Stimulated activated CD4-positive, alpha-beta T cell treated with anti-CD3 and anti-CD28 coated beads, Interleukin-1b, Interleukin-23, amount 100 ng/mL, for 24 hours (primary cell): ENCODE measurements at places on chromosomes 1 and 21.

- DNase-seq = no peak
These were observed 137.5 kb downstream of the RYR2 start for GRCh38 chr1:237179503-237179902.

- no peak for DNase-seq
These were observed 10.9 kb downstream of the MORC3 start for GRCh38 chr21:36330904-36331303.

DNA sequence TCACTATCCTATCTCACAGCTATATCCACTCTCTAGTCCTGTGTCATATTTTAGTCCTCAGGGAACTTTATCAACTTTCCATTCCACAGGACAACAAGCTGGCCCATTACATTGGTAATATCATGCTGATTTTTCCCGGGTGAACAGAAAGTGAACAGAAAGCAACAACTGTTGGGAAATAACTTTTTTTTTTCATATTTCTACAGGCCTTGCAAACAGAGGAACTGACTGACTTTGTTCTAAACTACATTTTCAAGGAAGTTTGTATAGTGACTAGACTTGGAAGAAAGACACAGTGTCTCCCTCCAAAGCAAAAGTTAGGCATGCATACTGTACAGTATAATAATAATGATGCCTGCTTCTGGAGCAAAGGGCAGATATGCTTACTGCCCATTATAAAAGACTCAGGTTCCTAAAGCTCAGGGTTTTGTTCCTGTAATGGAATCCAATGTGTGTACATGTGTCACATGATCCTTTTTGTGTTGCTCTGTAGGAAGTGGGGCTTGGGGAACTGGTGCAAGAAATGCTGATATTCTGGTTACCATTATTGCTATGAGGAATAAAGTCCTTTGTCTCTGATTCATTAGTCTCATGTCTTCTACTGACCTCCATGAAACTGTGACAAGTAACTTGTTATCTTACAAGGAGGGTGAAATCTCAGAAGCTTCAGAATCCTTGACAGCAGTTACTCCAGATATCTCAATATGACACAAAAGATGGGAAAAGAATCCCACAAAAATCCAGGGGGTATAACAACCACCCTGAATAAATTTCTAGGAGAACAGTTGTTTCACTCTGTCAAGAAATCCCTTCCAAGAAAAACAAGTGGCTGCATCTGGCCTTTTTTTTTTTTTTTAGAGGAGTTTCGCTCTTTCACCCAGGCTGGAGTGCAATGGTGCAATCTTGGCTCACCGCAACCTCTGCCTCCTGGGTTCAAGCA lies 17.7 kb upstream of the NTPCR start:
- no peak for DNase-seq

DNA sequence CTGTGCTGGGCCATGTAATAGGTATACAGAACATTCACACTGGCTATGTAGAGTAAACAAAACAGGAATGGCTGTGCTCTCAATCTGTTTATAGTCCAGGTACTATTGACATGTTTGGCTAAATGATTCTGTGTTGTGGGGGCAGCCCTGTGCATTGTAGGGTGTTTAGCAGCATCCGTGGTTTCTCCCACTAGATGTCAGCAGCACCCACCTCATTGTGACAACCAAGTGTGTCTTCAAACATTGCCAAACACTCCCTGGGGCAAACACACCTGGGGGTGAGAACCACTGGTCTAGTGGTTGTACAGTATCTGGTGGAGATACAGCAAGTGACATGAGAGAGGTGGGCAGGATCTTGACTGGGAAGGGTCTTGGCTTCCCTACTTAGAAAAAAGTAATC lies 80.4 kb upstream of the SPATA6 start:
- no peak for DNase-seq

DNA sequence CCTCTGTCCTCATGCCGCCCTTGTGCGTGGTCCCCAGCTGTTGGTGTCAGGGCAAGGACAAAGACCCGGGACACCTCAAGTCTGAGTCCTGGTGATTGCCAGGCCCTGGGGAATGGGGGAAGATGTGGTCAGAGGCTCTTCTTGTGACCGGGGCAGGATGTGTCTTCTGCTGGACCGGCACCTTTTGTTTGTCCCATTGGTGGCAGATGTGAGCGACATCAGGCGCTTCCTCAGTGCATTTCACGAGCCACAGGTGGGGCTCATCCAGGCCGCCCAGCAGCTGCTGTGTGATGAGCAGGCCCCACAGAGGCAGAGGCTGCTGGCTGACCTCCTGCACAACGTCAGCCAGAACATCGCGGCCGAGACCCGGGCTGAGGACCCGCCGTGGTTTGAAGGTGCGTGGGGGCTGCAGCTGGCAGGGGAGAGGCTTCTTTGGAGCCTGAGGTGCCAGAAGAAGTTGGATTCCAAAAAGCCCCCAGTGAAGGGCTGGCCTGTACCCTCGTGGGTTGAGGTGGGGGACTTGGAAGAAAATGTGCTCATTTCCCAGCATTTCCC lies 8.4 kb downstream of the DFFB start:
- DNase-seq = no peak

DNA sequence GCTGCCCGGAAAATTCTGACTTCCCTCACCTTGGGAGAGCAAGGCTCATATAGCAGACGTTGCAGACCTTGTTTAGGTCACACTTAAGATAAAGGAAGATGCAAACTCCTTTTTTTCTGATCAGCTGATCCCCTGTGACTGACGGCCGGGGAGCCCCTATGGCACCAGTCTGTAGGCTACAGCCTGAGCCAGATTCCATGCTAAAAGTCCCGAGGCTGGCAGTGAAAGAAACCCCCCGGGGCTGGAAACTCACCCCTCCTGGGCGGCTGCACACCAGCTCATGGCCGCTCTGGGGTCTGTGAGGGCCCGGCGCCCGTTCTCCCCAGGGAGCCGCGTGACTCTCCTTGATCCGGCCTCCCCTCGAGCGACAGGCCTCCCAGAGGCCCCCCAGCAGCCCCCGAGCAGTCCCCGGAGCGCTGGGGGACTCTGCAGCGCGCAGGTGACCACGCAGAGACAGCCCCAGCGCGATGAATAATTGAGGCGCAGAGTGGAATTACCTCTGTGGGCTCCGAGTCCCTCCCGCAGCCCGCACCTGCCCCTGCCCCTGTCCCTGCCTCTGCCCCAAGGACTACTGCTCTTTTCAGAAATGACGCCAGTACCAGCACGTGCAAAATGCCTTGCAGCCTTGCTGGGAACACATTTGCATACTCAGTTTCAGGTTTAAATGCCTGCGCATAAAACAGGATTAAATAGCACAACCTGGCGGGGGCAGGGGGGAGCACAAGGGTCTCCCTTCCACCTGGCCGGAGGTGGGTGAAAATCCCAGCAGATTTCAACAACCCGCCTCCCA lies 62.6 kb upstream of the CLDN14 start:
- DNase-seq = no peak

DNA sequence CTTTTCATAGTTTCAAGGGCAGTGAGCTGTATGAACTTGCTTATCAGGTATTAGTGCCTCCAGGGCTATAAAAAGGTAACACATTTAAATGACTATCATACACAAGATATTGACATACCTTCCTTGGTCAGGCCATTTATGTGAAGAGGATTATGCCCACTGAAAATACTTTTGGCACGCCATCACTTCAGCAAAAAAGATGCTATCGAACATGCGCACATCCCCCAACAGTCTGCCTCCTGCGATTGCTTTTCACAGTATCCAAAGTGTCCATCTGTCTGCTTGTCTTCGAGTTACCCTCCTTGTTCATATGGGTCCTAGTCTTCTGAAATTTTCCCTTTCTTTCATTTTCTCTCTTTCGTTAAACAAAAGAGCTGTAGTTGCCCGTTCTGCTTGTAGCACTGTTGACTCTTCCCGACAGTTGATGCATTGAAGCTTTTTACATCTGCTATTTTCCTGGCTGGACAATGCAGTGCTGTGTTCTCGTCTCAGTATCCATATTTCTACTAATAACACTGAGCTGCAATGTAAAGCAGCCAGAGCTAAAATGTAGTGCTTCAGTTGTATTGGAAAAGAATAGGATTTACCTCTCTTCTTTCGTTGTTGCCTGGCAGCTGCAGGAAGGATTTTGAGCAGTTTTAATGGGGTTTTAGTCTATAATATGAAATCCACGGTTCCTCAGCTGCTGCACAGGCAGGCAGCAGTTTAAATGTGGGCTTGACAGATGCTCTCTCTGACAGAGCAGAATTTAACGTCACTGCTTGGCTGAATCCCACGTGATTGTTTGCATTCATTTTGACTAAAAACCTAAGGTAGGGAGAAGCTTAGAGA lies at the start of gene B3GALT2:
B3GALT2 (minus strand) TSS at position 713 of the 831 bp plus-strand sequence. CDS start 5,051 bp downstream, outside the sequence.
- DNase-seq = no peak

DNA sequence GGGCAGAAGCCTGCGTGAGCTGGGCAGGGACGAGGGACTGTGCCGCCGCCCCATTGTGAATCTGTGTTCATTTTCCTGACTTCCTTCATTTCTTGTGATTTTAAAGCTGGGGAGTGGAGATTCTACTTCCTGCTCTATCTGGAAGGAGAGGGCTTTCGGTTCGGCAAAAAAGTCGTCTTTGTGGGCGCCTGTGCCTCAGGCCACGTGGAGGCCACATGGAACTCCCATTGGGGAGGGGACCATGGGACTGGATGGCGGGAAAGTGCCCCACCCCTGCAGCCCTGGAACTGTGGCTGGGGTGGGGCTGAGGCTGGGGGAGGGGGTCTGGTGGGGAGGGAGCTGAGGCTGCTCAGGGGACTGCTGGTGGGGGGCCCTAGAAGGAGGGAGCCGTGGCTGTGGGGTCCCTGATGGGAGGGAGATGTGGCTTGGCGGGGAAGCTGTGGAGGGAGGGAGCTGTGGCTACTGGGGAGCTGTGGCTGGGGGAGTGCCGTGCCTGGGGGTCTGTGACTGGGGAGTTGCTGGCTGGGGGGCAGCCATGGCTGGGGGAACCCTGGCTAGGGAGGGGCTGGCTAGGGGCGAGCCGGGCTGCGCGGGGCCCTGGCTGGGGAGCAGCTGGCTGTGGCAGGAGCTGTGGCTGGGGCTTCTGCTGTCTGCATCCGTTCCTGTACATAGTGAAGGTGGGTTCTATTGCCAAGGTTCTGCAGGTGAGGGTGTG lies 31.5 kb downstream of the COL18A1 start:
- DNase-seq = no peak
